Muscle of back (tissue), 13 donors: ENCODE measurements at places on chromosomes 11 and 22. TPM values are rescaled to one million over a fixed set of nuclear protein-coding genes. Genes with fewer than 3 reads are reported as not detected.

DNA sequence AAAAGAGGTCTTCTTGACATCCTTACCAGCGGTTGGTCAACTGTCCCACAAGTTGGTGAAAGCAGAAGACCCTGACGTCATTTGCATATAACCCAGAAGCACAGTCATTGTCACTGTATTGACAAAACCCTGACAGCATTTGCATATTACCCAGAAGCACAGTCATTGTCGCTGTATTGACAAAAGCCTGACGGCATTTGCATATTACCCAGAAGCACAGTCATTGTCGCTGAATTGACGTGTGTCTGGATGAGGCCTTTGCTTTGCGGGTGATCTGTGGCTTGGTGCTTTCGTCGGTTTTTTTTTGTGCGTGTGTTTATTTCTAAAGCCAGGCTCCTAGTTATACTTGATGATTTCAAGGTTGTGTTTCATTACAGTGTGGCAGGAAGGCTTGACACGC lies 1145.2 kb downstream of the BRD1 start:
- no peak for DNase-seq

DNA sequence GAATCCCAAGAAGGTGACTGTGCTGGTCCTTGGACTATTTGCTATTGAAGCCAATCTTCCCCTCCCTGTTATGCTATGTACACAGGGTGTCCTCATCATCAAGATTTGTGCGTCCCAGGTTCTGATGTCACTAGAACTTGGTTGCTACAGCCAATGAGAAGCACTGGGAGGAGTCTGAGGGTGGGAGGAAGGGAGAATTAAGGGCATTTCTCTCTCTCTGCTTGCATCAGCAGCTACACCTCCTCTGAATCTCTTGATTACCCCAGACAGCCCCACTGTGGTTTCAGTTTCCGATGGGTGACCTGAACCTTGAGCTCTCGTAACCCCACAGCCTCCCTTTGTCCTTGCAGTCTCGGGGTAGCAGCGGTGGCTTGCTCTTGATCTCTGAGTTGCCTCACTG lies 212.4 kb upstream of the SESN3 start:
- no peak for DNase-seq

DNA sequence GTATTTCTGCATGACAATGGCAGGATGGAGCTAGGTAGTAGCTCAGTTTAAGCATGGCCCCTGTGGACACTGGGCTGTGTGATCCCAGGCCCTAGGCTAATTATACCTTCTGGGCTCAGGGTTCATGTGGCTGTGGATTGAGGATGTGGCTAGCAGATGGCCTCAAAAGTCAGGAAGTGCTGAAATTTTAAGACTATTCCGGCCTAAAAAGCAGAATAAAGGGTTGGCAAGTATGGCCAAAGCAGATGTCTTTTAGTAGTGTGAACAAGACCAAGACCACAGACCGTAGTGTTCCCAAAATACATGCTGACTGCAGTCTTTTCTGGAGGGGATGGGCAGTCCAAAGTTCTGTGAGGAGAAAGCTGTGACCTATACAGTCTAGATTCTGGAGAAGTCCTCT lies 115.7 kb upstream of the RAG2 start:
- DNase-seq = peak; percentile 20

DNA sequence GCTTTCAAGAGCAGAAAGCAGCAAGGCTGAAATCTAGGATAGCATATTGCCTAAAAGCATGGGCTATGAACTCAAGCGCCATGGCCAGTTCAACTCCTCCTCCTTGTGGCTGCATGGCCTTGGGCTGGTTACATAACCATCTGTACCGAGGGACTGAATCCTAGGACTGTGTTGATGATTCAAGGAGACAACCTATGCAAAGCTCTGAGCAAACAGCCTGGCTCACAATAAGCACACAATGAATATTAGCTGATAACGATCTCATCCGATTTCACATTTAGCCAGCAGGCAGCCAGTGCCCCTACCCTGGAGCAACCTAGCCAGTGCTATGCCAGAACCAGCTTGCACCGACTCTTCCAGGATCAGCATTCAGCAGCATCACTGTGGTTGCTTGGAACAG lies 698.4 kb downstream of the TBC1D22A start:
- DNase-seq = no peak

Gene ANO3
- polyA plus RNA-seq = 0.07 TPM

Gene PANX3
- polyA plus RNA-seq = not detected
